Effector memory CD8-positive, alpha-beta T cell (primary cell): ENCODE measurements at places on chromosomes 5 and 9.

DNA sequence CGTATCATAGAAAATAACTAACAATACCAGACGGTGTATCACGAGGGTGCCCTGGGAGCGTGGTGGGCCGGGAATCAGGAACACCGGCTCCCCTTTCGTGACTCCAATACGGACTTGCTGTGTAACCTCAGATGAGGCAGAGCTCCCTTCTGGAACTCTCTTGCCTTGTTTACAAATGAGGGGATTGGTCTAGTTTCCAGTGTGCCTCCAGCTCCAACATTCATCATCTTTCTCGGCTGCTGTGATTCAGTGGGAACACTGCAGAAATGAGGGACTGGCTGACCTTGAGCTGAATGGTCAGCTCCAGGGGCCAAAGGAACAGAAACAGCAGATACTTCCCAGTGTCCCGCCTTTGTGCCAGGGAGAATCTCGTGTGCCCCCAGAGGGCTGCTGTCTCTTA lies 22.6 kb upstream of the TGFBI start:
- no peak for DNase-seq

DNA sequence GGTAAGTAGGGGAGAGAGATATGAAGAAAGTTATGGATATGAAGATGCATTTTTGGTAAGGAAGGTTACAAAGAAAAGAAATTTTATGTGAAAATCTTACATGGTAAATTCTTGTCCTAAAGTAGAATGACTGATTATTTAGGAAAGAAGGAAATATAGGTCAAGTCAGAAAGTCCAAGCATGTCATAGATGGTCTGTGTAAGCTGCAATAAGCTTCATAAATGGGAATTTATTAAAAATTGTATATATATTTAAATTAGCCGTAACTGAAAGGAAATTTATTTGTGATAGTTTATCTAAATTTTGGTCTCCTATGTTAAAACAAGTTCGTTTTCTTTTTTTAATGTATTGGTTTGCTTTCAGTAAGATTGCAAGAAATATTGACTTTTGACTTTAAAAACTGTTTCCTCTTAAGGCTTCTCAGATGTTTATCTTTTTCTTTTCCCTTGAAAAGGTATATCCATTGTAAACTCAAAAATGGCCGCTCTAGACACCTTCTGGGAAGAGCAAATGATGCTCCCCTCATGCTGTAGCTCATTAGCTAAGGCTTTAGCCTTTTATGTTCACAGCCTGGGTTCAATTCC lies 46.8 kb upstream of the HAPLN1 start:
- DNase-seq = no peak

DNA sequence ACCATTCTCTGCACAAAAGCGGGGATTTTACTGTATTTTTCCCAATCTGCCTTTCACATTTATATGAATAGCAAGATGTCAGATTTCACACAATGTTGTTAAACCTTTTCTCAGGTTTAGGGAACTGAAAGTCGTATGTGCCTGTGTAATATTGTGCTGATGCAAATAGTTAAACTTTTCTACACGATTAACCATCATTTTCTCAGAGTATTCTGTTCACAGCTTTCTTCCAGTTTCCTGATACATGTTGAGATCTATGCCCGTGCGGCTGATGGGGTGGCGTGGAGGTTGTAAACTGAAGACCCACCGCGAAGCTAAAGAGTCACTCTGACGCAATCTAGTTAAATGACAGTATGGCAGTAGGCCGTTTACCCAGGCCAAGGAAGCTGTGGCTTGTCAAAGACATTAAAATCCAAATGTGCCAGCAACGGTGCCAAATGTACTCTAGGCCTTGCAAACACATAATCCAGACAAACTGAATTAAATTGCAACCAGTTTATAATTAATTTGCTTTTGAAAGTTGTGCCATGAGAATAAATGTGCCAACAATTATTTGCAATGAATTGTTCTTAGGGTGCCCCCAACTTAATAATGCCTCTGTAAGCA lies 145.7 kb downstream of the EBF1 start:
- DNase-seq = no peak

DNA sequence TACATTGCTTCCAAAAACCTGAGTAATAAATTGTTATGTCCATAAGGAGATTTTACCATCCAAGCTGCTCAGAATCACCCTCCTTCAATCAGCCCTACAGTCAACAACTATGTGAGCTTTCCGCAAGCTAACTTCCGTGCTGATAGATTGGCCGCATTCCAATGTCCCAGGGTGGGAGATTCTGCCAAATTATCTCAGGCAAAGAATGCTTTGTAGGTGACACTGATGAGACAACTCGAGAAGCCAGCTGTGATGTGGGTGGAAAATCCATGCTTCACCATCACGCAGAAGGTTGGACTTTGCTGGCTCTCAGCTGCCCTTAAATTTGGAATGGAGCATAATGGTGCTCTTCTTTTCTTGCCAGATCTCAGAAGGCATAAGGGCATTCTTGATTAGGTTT lies 44.9 kb upstream of the HCN1 start:
- DNase-seq = no peak

GRCh38 chr5:179237770-179238627 lies 107.3 kb downstream of the ADAMTS2 start:
- DNase-seq = no peak

DNA sequence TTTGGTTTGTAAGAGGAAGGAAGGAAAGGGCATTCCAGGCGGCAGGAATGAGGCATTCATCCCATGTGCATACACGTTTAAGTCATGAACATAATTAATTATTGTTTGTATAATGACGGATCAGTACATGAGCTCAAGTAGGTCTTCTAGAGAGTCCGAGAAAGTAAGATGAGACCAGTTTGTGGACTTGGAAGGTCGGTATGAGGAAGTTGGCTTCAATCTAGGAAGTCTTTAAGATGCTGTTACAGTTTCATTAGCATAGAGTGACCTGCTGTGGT lies 2.1 kb downstream of the GTF3C4 start:
- no peak for DNase-seq

GRCh38 chr5:79699763-79700400 lies 10.2 kb downstream of the CMYA5 start:
- no peak for DNase-seq

DNA sequence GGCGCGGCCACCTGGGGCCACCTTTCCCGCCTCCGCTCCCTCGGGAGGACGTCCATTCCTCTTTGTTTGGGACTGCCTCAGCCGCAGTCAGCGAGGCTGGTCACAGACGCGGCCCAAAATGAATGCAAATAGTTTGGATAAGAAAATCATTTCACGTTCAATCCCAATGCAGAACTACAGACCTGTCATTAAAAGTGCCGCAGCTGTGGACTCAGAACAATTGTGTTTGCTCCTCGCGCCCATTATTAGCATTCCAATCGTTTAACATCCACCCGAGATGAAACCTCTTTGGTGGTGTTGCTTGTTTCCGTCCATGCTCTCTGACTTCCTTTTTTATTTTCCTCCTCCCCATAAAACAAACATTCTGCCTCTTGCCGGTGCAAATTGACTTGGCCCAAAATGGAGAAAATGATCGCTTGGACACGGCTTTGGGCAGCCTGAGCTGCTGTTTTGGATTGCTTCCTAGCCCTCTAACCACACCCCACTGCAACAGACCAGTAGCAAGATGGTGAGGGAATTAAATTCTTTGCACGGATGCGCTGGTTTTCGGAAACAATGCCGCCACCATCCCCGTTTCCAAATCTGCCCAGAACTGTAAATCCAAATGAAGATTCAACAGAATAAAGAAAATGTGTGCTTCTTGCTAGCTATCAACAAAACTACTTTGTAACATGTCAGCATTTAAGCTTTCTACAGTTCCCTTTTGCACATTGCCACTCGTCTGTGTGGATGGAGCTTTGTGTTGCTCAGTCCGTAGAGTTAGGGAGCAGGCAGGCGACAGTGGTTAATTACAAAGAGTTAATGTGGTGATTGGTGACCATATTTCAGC lies 784 bp downstream of the NLN start:
- DNase-seq = no peak

DNA sequence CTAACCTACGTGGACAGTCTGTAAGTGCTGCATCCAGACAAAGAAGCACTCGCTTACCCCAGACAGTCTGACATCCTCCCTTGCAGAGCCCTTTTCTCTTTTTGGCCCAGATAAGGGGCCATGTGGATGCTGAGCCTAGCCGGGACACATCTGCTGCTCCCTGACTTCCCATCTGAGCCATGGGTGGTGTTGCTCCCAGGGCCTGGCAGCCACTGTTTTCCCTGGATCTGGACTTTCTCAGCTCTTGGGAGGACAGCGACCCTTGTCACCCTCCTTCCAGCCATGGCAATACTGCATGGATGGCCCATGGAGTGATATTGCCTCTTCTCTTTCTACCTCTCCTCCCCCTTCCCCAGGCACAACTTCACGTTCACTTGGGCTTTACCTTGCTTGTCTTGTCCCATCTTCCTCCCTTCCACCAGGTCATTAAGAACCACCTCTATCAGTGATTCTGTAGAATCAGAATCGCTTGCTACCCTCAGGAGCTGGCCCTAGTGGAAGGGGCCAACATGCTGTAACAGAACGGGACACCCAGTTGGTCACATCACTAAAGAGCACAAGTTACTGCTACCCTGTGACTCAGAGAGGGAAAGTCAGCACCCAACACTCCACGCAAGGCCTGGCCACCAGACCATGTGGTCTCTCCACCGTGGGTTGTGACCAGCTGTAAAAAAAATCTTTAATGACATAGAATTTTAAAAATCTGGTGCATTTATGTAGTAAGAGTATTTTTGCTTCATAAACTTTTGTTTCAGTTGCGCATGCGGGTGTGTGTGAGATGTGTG lies 4.4 kb downstream of the NEURL1B start:
- no peak for DNase-seq

DNA sequence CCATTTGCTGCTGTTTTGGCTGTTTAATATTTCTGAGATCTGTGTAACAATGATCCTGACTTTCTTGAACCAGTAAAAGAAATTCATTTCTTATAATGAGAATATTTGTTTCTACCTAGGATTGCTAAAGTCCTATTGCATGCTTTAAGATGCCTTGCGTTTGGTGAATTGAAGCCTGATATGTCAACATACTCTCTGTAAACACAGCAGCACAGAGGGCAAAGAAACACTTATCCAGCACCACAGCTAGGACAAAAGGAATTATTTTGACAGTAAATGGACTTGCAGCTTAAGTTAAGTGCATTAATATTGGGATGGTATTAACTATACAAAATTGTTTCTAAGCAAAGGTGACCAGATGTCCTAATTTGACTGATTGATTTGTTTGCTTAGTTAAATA lies 2031.2 kb upstream of the CDH6 start:
- no peak for DNase-seq

DNA sequence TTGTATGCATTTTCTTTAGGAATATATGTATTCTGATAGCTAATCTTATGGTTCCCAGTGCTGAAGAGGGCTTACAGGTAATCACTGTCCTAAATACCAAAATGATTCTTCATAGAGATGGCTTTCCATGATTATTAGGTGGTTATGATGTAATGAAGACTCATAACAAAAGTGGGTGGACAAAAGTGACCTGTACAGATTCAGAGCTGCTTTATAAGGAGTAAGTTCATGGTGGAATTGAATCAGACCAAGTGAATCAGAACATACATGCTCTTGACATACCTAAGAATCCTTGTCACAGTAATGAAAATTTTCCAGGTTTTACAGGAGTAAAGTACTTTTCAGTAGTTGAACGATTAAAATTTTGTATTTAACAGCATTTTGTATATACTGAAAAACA lies 105.6 kb downstream of the NIPBL start:
- no peak for DNase-seq

- no peak for DNase-seq
Observed at GRCh38 chr9:129236441-129237145, 58.5 kb upstream of the IER5L start.

DNA sequence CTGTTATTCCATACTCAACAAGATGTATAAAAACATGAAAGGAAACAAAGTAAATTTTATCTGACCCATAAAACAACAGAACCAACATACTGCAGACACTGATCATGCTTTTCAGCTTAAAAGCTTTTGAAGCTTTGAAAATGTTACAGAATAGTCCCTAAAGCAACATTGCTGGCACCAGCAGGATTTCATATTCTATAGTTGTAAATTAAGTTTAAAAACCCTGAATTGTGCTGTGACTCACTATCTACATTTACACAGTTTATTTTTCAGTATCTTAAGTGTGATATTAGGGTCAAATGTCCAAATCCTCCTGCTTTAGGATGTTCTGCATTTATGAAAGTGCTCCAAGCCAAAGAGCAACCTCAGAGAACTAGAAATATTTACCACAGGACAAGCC lies 59.9 kb downstream of the ZFR start:
- DNase-seq = no peak

DNA sequence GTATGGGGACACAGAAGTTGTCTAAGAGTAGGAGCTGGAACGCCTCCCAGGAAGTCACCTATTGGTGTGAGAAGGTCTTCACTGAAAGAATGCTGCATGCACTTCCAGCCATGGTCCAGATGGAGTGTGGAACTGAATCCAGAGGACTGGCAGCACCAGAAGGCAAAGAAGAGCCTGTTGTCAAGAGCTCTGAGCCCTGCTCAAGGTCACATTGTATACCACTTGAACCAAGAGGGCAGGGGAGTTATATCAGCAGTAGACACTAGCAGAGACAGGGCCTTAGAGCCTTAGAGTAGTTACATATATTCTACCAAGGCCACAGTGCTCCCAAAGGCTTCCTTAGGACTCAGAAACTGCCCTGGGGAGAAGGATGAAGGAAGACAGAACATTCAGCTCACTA lies 130.8 kb upstream of the POC5 start:
- no peak for DNase-seq

DNA sequence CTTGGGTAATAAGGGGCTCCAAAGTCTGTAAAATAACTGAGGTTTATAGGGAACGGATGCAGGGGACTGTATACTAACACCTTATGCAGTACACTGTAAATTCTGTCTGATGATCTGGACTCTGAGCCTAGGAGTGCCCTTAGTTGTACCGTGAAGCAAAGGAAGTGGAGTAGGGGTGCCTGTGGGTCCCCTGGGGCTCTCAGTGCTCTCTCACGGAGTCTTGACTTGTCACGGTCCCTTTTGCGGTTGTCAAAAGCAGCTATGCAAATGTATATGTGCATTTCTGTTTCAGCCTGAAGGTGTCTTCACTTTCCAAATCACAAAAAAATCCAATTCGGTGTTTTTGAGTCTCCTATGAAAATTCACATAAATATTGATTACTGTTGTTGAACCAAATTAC lies 17.8 kb downstream of the DMRT1 start:
- no peak for DNase-seq
